ENCODE measurements at places on chromosomes 3 and 15. TPM values are rescaled to one million over a fixed set of nuclear protein-coding genes. Genes with fewer than 3 reads are reported as not detected.

Gene GABRR3
- not detected for polyA plus RNA-seq

Gene SLC6A11
- polyA plus RNA-seq, result not detected

Gene SH2D7
- not detected for polyA plus RNA-seq

Gene EPHA6
- not detected for polyA plus RNA-seq

Gene SCG5
- polyA plus RNA-seq, result 0.39 TPM

Gene TRH
- polyA plus RNA-seq, result not detected

Gene XXYLT1
- not detected for polyA plus RNA-seq
